ENCODE measurements at places on chromosomes 4 and X.

DNA sequence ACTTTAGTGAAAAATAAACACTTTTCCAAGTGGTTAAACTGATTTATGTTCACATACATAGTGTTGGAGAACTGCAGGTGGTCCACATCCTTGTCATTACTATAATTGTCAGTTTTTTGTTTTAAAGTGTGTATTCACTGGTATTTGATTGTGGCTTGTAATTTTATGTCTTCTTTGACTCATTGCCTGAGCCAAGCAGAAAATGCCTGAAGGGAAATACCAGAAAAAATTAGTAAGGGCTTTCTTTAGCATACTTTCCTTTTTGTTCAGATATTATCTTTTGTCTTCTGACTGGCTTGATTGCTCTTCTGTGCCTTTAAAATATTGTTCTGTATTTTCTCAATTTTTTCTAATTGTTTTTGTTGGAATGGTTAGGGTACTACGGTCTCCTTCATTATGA, 981.3 kb downstream of the C4orf33 start:
- DNase-seq, result no peak

DNA sequence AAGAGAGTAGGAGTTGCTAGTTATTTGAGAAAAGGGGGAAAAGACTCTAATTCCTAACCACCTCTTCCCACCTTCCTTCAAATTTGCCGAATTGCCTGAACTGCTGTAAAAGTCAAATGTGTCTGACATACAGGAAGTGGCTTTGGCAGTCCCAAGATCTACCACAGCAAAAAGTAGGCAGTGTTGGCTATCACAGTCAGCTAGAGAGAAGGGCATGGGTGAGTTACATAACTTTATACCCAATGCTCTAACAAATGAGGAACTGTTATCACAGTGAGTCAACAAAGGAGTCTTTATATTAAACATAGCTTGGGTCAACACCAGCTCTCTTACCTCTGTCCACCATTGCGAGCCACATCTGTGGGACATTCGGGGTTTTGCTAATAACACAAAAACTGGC, 2.4 kb upstream of the MBNL3 start:
- no peak for DNase-seq

DNA sequence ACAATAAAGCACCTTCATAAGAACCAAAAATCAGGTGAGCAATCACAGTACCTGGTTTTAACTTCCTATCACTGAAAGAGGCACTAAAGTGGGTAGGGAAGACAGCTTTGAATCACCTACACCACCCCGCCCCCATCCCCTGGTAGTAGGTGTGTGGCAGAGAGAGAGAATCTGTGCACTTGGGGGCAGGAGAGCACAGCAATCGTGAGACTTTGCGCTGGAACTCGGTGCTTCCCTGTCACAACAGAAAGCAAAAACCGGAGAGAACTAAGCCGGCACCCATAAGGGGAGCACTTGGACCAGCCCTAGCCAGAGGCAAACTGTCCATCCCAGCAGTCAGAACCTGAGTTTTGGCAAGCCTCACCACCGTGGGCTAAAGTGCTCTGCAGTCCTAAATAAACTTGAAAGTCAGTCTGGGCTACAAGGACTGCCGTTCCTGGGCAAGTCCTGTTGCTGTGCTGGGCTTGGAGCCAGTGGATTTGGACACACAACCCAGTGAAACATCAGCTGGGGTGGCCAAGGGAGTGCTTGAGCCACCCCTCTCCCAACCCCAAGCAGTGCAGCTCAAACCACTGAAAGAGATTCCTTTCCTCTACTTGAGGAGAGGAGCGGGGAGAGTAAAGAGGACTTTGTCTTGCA, 32.1 kb downstream of the NDUFB11 start:
- DNase-seq, result no peak

- no peak for DNase-seq
Observed at GRCh38 chrX:17154001-17154400, 207.5 kb downstream of the REPS2 start.

GRCh38 chr4:74218201-74218600, 60.3 kb downstream of the MTHFD2L start:
- DNase-seq, result no peak

DNA sequence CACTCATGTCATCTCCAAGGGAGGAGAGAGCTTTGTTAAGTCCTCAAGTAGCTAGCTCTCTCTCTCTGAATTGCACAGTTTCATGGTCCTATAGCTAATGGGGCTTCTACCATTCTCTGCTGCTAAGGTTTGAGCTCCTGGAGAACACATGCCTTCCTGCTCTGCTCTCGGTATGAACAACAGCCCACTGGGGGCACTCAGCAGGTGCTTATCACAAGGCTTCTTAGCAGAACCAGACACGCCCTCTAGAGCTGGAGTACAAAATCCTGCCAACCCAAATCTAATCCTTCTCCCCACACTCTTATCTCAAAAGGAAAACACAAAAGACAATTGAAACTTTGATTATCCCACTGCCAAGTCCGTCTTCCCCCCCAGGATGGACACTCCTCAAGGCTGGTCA, 176.5 kb downstream of the HS3ST1 start:
- no peak for DNase-seq

DNA sequence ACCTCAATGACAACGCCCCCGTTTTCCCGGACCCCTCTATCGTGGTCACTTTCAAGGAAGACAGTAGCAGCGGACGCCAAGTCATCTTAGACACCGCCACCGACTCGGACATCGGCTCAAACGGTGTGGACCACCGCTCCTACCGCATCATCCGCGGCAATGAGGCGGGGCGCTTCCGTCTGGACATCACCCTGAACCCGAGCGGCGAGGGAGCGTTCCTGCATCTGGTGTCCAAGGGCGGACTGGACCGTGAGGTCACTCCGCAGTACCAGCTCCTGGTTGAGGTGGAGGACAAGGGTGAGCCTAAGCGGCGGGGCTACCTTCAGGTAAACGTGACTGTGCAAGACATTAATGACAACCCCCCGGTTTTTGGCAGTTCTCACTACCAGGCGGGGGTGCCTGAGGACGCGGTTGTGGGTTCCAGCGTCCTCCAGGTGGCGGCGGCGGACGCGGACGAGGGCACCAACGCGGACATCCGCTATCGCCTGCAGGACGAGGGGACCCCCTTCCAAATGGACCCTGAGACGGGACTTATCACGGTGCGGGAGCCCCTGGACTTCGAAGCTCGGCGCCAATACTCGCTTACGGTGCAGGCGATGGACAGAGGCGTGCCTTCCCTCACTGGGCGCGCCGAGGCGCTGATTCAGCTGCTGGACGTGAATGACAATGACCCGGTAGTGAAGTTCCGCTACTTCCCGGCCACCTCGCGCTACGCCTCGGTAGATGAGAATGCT, 2.2 kb downstream of the FAT4 start:
- no peak for DNase-seq

DNA sequence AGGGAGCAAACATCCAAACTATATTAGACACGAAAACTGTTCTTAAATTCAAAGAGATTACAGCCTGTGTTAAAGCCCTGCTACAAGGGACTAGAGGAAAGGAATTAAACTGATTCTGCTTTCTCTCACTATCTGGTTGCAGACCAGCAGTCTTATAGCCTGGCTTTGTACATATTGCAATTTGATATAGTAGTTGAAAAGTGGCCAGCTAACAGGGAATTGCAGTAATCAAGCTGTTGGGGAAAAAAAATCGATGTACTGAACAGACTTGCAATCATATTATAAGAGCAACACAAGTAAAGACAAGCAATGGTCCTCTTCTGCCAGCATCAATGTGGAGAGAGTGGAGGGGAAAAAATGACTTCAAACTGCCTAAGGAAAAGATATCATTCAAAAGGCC, 364.4 kb upstream of the EPHA5 start:
- no peak for DNase-seq

- no peak for DNase-seq
Observed at GRCh38 chr4:150974252-150974640, 40.8 kb downstream of the LRBA start.

DNA sequence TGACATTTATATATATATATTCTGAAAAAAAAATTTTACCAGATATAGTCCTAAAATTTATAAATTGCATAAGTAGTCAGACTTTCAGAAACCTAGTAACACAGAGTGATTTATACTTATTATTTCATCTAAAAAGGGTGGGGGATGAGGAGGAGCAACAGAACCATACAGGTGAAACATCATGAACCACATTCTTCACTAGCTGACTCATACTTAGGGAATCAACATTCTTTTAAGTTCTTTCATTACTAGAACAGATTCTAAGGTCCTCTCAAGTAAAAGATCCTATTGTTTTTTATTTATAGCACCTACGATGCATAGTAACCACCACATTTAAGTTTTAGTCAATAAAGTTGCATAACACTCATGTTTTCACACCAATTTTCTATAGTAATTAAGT, 166.1 kb downstream of the LRBA start:
- no peak for DNase-seq

- DNase-seq, result no peak
Observed at GRCh38 chrX:140123446-140123845, 158.1 kb upstream of the CXorf66 start.

- no peak for DNase-seq
Observed at GRCh38 chr4:54837576-54838140, 179.9 kb downstream of the KIT start.

- DNase-seq, result no peak
Observed at GRCh38 chr4:151045907-151046306, 30.8 kb upstream of the LRBA start.

GRCh38 chr4:3875466-3875865, 109.3 kb downstream of the ADRA2C start:
- no peak for DNase-seq

DNA sequence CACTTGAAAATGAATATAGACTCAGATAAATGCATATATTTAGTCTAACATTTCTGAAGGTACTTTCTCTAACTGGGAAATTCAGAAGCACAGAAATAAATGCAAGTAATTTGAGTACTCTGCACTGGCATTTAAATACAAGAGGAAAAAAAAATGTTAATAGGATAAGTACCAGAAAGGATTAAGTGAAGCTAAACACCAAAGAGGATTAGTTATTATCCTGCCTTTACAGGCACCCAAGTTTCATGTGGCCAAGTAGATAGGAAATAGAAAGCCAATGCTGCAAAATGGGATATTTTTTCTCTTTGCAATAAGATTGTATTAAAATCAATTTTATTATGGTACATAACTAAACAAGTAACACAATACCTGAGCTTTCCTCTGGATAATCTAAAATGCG, 762.5 kb downstream of the PCDH7 start:
- no peak for DNase-seq

GRCh38 chr4:181312066-181312465, 931.1 kb upstream of the TENM3 start:
- no peak for DNase-seq

DNA sequence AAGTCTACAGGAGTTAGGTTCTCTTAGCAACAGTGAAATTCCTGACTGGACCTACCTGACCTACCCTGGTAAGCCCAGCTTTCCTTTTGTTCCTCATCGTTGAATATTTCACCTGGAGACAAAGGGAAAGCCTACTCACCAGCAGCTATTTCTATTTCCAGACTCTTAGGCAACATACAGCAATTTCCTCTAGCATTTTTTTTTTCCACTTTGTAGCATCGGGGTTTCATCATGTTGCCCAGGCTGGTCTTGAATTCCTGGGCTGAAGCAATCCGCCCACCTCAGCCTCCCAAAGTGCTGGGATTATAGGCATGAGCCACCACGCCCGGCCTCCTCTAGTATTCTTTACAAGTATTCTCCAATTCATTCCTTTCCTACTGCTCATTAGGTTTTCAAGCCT, 6.8 kb upstream of the S100G start:
- DNase-seq, result no peak

- DNase-seq, result no peak
Observed at GRCh38 chr4:7966281-7967062, 26.8 kb upstream of the AFAP1 start.

- no peak for DNase-seq
Observed at GRCh38 chr4:80192937-80193336, 4.4 kb upstream of the PRDM8 start.

GRCh38 chr4:69907151-69907550, 23.7 kb upstream of the CSN1S1 start:
- no peak for DNase-seq

GRCh38 chr4:3481113-3481531, 18.0 kb downstream of the DOK7 start:
- DNase-seq, result no peak

GRCh38 chr4:11614426-11614825, 185.7 kb upstream of the HS3ST1 start:
- DNase-seq, result no peak

- DNase-seq, result no peak
Observed at GRCh38 chr4:82965763-82966162, 44.9 kb downstream of the LIN54 start.

DNA sequence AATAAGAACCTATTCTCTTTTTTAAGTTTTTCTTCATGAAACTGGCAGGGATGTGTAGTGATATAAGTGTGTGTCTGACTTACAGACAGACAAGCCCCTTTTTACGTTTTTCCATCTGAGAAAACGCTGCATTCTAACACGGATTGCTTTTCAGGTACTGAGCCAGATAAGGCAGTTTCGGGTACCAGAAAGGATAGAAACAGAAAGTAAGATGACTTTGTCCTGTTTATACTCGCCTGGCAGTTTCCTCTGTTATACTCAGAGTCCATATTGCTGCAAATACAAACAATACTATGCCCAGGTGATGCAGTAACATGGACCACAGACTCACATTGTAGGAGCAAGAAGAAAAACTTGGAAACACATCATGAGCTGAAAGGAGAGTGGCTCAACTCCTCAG, 2320.6 kb upstream of the AGA start:
- DNase-seq, result no peak

DNA sequence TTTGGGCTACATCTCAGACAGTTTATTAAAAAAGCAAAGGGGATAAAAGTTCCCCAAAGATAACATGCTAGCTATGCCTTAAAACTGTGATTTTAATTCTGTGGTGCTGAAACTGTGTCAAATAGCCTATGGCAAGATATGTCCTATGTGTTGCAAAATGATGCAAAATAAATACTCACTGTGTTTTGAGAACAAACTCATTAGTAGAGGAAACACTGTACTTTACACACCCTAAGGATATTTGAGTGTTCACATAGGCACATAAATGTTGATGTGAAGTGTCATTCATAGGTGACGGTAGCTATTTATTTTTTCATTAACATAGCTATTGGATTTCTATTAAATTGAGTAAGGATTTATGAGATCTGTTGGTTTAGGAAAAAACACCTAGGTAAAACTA, 351.9 kb downstream of the FAT4 start:
- DNase-seq, result no peak

DNA sequence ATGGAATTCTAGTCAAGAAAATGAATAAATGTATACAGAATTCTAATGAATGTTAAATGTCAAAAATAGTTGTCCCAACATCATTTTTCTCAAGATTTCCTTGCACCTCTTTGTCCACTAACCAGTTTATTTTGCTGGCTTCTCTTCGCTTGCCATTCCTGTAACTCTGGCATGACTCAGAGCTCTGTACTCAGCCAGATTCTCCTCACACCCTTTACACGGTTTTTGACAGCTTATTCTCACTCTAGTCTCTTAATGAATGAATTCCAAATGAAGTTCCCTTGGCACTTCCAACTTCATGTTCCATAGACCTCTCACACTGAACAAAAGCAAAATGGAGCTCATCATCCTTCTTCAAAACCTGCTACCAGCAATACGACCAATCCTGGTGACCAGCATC, 419.3 kb upstream of the SLIT2 start:
- DNase-seq, result no peak

DNA sequence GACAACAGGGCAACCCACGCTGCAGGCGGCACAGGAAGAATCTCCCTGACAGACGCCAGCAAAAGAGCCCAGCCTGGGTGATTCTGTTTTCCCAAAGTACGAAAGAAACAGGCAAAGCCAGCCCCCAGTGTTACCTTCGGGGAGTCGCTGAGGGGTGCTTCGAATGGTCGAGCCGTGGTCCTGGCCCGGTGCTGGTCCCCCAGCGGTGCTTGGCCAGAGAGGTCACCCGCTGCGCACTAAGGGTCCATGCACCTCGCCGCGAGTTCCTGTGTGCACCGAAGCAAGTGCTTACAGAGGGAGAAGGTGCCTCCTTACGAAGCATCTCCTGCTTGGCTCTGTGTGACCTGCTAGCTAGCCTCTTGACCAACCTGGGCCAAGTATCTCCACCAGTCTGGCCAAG, 77.1 kb downstream of the HMX1 start:
- no peak for DNase-seq

Data from NCI-H1048 (cell line).